ENCODE measurements at places on chromosomes 11 and 22. TPM values are rescaled to one million over a fixed set of nuclear protein-coding genes. Genes with fewer than 3 reads are reported as not detected.

The YWHAH gene
- 83.2 TPM for total RNA-seq

The TRIM66 gene
- total RNA-seq = 19.5 TPM

The CCDC73 gene
- total RNA-seq = not detected

The RHOD gene
- total RNA-seq = 0.78 TPM

All from activated CD4-positive, alpha-beta T cell treated with anti-CD3 and anti-CD28 coated beads for 36 hours (primary cell).